Activated CD8-positive, alpha-beta memory T cell treated with anti-CD3 and anti-CD28 coated beads for 1 hour (primary cell): ENCODE measurements at places on chromosomes 2 and 18.

- no peak for DNase-seq
Observed at GRCh38 chr2:227783404-227784138, 30.1 kb upstream of the CCL20 start.

DNA sequence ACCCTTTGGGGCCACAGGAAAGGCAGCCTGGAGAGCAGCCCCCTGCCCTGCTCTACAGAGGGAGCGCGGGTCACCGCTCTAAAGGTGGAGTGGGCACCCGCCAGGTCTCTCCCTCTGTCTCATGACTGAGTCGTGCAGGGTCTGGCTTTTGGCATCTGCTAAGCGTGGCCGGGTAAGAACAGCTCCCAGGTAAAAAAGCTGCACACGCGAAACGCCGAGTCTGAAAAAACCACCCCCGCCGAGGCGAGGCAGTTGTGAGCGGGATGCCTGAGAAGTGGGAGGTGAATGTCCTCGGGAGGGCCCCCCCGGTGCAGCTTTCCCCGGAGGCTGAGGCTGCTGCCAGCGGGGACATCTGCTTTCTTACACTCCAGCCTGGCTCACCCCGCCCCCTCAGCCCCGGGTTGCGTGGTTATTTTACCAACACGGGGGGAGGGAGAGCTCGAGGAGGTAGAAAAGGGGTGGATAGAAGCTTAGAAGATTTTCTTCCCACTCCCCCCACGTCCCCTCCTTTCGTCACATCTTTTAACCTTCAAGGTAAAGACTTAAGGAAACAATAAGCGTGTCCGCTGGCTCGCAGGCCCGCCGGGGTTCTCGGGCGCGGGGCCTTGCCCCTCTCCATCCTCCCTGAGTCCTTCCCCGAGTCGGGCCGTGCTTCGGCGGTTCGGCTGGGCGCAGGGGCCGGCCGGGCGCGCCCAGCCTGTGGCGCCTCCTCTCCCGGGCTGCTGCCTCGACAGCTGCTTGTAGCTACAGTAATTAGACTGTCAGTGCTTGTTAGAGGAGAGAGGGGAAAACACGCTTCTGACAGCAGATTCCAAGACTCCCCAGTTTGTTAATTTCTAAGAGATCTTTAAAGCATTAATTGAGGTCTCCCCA, 70.6 kb upstream of the PSMD14 start:
- DNase-seq = no peak

DNA sequence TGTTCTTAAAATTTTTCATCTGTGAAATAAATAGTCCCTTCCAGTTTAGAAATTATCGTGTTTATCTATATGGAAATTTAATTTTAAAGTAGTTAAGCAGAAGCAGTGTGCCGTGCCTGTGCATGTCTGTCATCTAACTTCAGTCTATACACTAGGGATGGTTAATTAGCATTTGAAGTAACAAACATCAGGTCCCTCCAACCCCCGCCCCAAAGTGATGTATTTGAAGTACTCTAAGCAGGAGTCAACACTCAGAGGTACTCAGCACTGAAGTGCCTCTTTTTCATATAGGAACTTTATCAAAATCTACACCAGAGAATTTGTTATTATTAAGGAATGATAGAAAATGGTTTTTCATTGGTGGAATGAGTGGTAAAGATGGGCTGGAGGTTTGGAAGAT, 33.0 kb downstream of the LANCL1 start:
- no peak for DNase-seq

DNA sequence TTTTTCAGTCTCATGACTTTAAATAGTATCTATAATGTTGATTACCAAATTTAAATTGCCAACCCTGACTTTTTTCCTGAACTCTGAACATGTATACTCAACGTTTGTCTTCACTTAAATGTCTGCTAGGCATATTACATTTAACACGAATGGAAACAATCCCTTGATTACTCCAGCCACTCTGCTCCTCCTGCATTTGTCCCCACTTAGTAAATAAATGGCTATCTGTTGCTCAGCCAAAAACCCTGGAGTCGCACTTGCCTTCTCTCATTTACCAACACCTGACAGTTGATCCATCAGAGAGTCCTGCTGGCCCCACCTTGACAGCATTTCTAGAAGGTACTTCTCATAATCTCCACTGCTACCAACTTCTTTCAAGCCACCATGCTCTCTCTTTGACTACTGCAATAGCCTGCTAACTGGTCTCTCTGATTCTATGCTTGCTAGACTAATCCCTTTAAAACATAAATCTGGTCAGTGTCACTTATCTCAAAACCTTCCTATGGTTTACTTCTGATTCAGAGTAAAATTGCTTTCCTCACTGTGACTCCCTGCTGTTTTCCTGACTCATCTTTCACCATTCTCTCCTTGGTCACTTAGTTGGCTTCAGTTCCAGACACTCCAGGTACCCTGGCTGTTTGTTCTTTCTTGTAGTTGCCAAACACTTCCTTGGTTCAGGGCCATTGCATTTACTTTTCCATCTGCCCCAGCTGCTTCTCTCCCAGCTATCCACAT, 31.9 kb downstream of the SPAG16 start:
- DNase-seq = no peak

DNA sequence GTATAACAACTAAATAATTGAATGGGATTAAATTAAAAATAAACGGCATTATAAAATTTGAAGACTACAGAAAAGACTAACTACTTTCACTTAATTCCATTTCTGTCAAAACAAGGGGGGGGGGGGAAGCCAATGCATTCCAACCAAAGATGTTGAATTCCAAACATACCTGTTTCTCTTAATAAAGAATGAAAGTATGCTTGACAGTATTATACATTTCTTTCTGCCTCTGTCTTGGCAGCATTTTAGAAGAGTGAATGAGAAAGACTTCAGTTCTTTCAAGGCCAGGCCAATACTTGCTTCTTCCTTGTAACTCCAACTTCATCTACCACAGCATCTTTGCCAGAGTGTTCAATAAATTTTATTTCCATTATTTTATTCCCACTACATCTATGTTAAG, 65.9 kb downstream of the PDE11A start:
- no peak for DNase-seq

- no peak for DNase-seq
Observed at GRCh38 chr18:38695559-38696280, 1130.1 kb upstream of the CELF4 start.

GRCh38 chr2:21326152-21326551, 202.4 kb downstream of the TDRD15 start:
- no peak for DNase-seq

GRCh38 chr18:31149351-31149750, 13.3 kb downstream of the DSC1 start:
- DNase-seq = no peak

GRCh38 chr2:22798386-22798785, 586.6 kb upstream of the KLHL29 start:
- DNase-seq = no peak

DNA sequence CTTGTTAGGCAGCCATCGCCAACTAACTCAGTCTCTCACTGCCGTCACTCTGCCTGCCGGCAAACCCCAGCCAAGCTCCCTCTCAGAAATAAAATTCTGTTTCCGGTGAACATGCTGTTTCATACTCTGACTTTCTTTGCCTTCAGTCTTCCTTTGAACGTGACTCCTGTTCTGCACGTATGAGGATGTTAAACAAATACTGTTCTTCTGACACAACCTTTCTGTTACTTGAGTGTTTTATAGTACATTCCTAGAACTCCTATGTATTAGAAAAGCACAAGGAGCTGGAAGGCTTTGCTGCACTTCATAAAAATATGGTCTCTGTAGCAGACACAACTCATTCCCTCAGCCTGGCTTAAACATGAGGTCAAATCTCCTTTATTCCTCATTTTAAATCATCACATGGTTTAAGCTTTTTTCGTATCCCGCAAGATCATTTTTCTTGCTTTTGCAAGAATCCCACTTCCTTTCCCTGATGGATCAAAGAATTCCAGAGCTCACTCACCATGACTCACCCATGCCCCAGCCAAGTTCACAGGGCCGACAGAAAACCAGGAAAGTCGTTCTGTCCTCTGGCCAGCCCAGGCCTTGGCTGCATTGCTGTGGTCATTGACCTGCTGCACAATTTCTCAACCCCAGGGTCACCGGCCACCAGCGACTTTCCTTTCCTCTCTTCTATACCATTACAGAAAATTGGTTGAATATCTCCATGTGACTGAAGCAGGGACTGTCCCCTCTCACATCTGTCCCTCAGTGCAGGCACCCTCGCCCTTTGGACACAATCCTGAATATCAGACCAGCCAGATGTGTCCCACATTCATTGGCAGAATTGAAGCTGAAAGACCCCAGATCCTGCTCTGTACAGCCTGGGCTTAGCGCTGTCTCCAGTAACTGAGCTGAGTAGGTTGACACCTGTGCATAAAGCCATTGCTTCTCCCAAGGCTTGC, 183.1 kb upstream of the ARL4C start:
- no peak for DNase-seq

DNA sequence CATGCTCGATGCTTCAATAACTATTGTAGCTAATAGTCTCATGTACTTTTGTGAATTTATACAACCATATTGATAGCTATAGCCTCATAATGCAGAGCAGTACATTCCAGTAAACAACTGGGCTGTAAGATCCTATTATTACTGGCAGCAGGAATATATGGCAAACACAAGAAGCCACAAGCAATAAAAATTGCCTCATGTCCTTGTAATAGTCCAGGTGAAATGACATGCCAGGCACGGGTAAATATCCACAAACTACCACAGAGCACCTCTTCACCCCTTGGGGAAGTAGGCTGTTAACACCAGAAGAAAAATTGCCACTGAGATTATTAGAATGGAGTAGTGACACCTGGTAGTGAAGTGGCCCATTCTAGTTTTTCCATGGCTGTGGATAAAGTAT, 158.3 kb downstream of the MTX2 start:
- DNase-seq = no peak

- peak; percentile 2 for DNase-seq
Observed at GRCh38 chr2:60745761-60746160, 10.3 kb upstream of the PAPOLG start.

DNA sequence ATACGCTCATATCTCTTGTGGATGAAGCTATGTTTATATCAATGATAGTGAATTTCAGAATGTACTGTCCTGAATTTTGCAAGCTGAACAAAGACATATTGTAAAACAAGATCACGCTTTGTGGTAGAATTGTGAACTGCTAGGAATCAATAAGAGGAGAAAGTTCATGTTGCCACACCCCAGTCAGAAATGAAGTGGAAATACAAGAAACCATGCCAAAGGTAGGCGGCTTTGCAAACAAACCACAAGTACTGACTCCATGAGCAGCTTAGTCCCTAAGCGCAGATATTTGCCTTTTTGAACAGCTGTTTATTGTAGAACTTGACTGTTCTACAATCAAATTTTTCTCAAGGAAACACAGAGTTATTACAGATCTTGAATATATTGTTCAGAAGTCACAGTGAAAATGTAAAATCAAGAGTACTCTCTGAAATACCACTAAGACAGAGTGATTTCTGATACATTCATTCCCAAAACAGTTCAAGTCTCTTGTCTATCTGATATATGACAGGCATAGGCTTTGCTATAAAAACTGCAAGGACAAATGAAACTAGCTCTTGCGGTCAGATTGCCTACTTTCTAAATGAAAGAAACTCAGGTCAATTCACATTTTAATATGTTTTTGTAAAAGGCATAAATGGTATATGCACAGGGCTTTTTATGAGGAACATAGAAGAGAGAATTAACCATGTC, 120.9 kb upstream of the CDH19 start:
- DNase-seq = no peak

DNA sequence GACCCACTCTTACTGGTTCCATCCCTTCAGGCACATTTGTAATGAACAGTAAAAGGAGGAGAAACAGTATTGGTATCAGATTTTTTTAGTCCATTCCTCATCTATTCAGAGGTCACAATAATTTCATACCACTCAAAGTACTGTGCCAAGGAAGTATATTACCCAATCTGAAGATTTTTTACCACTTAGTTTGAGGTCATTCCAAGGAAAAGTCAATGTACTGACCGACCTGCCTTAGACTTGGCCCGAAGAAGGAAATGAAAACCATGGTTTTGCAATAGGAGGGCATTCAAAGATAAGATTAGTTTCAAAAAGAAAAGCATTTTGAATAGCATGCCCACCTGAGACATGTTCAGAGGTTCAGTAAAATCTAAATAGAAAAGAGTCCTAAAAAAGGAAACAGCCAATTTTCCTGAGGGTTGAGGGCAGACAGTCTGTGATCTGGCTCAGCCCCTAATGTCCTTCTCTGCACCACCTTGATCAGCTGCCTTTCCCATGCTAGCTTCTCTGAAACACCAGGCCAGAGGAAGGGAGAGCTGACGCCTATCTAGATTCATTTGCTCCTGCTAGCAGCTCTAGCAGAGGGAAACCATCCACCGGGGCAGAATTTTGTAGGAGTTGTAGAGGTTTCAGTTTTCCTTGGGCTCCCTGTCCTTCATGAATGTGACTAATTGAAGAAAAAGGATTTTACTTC, 107.3 kb upstream of the FZD5 start:
- DNase-seq = no peak

DNA sequence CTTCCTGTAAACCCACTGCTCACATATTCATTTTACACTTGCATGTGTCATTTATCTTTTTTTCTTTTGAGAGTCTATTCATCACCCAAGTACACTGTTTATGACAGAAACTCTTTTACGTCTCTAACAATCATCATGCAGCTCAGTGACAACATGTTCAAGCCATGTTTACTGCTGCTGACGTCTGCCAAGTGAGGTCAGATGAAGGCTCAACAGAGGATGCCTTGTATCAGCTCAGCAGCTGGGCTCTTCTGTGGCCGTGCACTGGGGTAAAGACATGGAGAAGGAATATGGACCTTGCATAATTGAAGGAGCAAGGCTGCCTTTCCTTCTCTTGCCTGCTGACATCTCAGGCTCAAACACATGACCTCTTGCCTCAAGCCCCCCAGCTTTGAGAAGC, 99.6 kb downstream of the ADD2 start:
- no peak for DNase-seq

DNA sequence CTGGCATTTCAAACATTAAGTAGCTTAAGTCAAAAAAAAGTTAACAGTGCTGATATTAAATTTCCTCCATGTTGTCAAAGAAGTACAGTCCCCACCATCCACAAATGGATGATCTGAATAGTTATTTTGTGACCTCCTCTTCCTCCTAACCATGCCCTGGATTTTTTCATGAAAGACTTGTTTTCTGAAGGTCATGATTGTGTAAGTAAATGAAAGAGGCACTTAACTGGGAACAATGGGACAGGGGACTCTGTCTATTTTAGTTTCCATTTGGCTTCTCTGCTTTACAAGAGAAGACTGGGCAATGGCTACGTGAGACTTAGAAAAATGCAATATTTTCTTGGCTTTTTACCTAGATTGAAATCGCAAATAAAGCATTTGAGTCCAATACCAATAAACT, 32.2 kb downstream of the PECR start:
- DNase-seq = no peak
